ENCODE measurements at places on chromosomes 2 and 18.

DNA sequence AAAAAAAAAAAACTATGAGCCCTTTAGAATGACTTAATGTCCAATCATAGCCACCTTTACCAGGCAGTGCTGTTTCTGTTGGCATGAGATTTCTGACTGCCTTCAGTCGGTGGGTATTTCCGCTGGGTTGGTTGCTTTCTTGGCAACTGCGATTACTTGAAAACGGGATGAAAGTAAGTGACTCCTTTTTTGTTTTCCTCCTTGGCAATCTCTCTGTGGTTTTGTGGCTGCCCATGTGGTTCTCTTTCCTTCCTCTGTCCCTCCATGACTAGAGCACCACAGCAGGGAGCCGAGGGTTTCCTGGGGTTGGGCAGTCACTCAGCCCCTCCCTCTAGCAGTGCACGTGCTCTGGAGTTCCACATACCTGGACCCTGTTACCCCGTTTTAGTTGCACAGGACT is 112.1 kb downstream of the KLHL29 start:
- DNase-seq, result no peak

- no peak for DNase-seq
Measured at GRCh38 chr2:96202152-96202854, 6.3 kb downstream of the STARD7 start.

GRCh38 chr18:62434798-62435197 is 88.0 kb upstream of the ZCCHC2 start:
- no peak for DNase-seq

GRCh38 chr18:10235661-10235952 is 218.8 kb upstream of the APCDD1 start:
- DNase-seq, result no peak

GRCh38 chr2:136314240-136314639 is 196.3 kb upstream of the CXCR4 start:
- DNase-seq, result no peak

GRCh38 chr2:135916207-135916606 is 40.0 kb upstream of the MCM6 start:
- no peak for DNase-seq

GRCh38 chr2:43419876-43420275 is 176.0 kb downstream of the THADA start:
- DNase-seq, result no peak
